Cerebellar cortex (tissue), 1 donor: ENCODE measurements at places on chromosomes 3 and 15.

- no peak for DNase-seq
These were observed 16.1 kb downstream of the ZDHHC23 start for GRCh38 chr3:113963879-113964278.

- DNase-seq = no peak
These were observed 29.7 kb downstream of the TJP1 start for GRCh38 chr15:29792426-29793159.

- no peak for DNase-seq
These were observed 45.7 kb downstream of the LHFPL4 start for GRCh38 chr3:9507586-9508578.

- no peak for DNase-seq
These were observed 23.7 kb upstream of the P4HTM start for GRCh38 chr3:48966367-48966766.

DNA sequence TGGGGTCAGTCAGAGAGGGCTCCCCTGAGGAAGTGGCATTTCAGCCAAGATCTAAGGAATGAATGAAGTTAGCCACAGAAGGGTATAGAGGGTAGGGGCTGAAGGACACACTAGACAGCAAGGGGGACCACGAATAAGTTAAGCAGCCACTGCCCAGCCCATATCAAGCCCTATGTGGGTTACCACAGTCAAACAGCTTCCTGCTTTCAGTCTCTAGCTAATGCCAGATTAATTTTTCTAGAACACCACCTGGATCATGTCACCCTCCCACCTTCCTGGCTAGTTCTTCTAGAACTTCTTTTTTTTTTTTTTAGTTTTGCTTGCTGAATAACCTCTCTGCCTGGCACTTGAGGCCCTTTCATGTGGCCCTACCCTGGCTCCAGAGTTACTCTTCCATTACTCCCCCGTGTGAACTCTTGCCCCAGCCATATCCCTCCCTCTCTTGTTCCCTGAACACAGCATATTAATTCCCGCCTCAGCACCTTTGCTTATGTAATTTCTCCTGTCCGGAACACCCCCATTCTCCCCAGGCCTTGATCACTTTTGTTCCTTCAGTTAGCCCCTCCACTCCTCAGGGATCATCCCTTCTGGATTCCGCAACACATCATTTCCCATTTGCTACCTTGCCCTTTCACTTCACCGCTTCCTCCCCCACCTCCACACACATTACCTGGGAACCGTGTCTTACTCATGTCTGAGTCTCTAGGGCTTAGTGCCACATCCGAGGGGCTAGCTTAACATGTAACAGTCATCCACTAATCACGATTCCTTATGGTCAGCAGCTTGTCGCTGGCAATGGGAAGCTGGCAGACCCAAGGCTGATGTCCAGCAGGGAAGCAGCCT, 20.6 kb upstream of the BNC1 start:
- DNase-seq = no peak

- no peak for DNase-seq
These were observed 73.2 kb downstream of the SUCNR1 start for GRCh38 chr3:151946606-151947005.

- DNase-seq = no peak
These were observed 122.1 kb upstream of the TPRG1 start for GRCh38 chr3:189049458-189050236.
